ENCODE measurements at places on chromosomes 2 and 18. TPM values are rescaled to one million over a fixed set of nuclear protein-coding genes. Genes with fewer than 3 reads are reported as not detected.

- DNase-seq, result no peak
These were observed 71.6 kb upstream of the ACAA2 start for GRCh38 chr18:49884959-49885358.

Gene SCN3A
- total RNA-seq, result 0.38 TPM

Gene SERPINB13
- not detected for total RNA-seq

GRCh38 chr18:75752740-75753263 lies 325.3 kb upstream of the SMIM21 start:
- no peak for DNase-seq
